D341Med (cell line): ENCODE measurements at places on chromosomes 4 and X.

DNA sequence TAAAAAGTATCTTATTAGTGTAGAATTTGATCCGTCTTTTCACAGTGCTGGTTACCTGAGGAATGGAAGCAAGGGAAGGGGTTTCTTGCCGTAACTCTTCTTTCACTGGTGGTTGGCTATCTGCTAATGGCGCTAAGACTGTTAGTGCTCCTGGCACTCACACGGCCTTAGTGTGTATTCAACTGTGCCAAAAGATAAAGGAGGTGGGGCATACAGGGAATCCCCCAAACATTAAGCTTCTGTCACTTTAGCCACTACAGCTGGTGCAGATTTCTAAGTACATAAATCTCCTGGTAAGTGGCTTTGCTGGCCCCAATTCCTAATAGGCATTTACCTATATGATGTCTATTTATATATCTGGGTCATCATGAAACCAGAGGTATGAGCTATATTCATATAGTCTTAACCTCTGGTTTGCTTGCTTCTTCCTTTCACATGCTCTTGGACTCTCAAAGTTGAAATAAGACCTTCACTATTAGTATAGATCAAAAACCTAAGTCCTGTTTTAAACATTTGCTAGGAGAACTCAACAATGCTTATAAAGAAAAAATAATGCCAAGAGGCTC lies 95.1 kb downstream of the TSPAN7 start:
- peak; percentile 51 for DNase-seq

DNA sequence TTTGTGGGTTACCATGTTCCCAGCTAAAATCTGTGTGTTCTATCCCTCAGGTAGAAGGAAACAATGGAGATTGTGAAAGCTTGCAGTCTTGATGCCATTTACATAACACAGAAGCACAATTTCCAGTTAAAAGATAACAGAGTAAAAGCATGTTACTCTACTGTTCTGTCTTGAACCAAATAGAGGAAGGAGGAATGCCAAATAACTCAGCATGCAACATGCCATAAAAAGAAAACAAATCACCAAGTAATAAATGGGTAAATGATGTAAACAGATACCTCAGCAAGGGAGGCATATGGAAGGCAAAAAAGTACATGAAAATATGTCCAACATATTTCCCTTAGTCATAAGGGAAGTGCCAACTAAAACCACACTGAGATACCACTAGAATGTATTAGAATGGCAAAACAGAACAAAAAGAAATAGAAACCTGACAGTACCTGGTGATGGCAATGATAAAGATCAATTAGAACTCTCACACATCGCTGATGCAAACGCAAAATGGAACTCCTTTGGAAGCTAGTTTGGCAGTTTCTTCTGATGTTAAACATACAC lies 502.6 kb upstream of the HS3ST1 start:
- DNase-seq, result no peak

DNA sequence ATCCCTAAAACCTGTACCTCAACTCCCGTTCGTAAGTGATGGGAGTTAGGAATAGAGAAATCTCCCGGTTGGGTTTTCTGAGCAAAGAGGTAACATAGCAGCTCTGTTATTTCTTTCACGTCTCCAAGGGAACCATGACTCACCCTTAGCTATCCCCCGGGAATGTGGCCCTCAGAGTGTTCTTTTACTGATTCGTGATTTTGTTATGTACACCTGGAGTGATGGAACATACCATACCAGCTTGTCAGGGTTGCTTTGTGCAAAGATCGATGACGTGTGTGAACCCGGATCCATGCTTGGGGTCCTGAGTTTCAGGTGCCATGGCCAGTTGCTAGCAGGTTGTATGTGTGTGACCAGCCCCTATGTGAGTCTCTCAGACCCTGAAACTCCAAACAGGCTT lies 52.6 kb downstream of the HPRT1 start:
- DNase-seq, result no peak

DNA sequence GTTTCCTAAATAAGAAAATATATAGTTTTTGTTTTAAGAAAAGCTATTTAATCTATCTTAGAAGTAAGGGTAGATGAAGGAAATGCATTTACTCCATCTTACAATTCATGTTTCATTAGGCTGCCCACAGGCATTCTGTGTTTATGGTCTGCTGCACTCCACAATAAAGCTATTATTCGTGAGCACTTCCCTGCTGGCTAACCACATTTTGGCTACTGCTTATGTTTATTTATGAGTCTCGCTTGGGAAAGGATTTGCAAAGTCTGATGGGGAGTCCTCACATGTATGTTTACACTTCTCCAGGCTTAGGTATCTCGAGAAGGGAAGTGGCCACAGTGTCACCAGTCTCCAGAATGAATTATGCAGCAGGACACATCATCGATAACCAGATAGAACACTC lies 260.8 kb upstream of the VCX start:
- DNase-seq, result no peak

GRCh38 chr4:7383266-7383665 lies 51.5 kb downstream of the PSAPL1 start:
- DNase-seq, result peak; percentile 58

DNA sequence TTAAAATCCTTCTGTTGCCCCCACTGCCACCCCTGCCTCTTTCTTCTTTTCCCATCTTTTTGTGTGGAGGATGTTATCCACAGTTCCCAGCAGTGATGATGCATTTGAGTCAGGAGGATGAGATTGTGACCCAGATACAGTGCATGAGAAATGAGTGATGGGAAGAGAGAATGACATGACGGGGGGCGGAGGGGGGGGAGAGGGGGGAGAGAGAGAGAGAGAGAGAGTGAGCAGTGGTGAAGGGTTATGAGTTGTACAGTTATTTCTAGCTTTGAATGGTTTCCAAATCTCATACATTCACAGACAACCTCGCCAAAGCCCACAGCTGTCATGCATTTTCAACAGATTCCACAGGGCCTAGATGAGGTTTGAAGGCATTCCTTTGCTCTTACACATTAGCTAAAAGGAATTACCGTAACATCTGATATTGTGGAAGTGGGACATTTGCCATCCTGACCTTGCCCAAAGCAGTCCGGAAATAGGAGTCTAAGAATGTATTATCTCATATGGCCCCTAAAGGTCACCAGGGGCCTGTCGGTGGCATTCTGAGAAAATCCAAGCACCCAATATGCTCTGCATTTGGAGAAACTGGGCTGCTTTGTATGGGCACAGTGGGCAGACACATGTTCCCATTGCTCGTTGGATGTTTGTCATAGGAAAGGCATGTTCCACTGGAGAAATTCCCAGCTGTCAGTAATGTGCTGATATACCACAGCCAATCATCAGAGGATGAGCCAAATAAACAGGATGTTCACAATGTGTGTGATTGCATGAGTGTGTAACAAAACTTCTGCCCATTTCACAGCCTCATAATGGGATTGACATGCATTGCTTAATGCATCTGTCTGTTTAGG lies 435.8 kb downstream of the SPRY1 start:
- DNase-seq, result no peak

- DNase-seq, result no peak
Measured at GRCh38 chr4:7470522-7471128, 35.9 kb upstream of the PSAPL1 start.
